Stimulated activated CD8-positive, alpha-beta memory T cell treated with anti-CD3 and anti-CD28 coated beads, Interleukin-7, amount 100 ng/mL, for 1 hour (primary cell): ENCODE measurements at places on chromosomes 1 and 21.
A peak's percentile ranks its signal among the peaks of the same experiment; 100 is the strongest.

GRCh38 chr21:43882952-43883545 lies 18.0 kb downstream of the AGPAT3 start:
- no peak for DNase-seq

- DNase-seq = no peak
Measured at GRCh38 chr1:205983925-205984725, 19.1 kb downstream of the RAB7B start.

DNA sequence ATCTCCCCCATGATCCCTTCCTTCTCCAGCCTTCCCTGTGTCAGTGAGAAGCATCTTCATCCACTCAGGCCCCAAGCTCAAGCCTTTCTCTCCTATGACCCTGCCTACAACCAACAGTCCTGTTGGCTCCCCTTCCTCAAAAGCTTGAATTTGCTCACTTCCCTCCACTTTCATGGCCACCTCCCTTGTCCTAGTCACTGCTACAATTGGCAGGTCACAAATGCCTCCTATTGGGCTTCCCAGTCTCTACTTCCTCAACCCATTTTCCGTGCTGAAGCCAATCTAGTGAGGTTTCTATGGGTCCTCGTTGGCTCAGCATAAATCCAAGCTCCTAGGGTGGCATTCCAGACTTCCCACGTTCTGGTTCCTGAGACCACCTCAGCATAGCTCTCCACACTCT lies 40.2 kb upstream of the SLC6A9 start:
- DNase-seq = no peak

DNA sequence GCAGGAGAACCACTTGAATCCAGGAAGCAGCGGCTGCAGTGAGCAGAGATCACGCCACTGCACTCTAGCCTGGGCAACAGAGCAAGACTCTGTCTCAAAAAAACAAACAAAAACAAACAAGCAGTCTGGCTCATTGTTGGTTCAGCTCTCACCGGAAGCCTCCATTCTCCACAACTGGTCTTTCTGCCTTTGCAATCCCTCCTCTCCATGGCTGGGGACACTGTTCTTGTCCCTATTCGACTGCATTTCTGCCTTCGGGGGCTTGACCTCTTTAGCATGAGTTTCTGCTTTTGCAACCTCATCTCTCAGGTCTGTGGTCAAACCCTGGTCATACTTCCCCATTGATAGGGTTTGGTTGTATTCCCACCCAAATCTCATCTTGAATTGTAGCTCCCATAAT lies 216.3 kb upstream of the NR5A2 start:
- no peak for DNase-seq

DNA sequence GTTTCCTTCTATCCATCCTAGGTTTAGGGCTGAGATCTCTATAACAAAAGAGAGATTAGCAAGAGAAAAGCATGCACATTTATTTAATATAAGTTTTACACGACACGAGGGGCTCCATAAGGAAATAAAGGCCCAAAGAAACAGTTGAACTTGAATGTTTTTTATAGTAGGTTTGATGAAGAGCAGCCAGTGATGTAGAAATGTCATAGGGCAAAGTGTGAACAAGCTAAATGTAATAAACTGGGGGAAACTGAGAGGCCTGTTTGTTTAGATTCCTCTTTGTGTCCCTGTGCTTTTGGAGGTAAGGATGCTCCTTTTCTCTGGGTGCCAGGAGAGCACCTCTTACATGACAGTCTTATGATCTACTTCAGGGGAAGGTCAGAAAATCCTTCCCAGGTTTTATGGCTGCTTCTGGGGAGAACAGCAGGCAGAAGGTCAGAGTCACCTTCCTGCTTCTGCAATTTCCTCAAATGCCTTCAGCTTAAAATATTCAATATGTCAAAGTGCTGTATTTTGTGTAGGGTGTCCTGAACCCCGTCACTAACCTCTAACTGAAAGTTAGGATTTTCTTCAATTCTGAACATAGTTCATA lies 9.5 kb upstream of the HORMAD1 start:
- no peak for DNase-seq

- no peak for DNase-seq
Measured at GRCh38 chr1:205783433-205783795, 8.1 kb upstream of the RAB29 start.

DNA sequence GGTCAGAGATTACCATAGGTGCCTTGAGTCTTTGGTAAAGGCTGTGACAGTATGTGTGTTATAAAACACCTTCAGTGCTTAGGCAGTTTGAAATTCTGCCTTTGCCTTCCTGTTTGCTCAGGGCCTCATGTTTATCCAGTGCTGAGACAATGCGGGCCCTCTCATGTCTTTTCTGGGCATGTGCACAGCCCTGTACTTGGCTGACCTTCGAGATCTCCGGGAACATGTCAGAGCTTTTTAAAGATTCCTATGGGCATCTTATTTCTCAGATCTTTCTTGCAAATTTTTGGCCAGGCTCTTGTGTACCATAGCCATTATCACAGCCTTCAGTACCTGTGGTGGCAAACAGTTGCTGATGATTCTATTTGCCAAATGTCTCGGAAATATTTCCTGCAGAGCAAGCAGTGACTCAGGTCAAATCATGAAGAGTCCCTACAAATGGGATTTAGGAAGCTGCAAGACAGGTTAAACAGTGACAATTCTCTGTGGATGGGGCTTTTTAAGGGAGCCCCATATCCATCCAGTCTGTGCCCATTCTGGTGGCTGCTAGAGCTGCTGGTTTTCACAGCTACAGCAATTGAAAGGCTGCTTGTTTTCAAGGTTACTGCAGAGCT lies 42.1 kb downstream of the HOOK1 start:
- no peak for DNase-seq

DNA sequence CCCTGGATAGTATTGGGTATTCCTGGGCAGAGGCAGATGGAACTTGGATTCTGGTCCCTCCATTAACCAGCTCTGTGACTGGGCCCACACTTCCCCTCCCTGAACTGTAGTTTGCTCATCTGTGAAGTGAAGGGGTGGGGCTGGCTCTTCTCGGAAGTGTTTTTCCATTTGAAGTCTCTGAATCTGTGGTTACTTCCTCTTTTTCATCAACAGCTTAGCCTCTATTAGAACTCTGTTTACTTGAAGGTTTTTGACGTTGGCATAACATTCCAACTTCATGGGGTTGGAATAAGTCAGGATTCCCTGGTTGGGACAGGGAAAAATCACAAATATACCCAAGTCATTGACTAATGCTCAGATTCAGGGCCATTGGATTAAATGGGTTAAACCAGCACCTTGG lies 3.6 kb downstream of the KIAA0040 start:
- peak; percentile 36 for DNase-seq
